ENCODE measurements at places on chromosomes 16 and 17.

- no peak for DNase-seq
Measured at GRCh38 chr16:88500255-88500661, 47.2 kb downstream of the ZFPM1 start.

DNA sequence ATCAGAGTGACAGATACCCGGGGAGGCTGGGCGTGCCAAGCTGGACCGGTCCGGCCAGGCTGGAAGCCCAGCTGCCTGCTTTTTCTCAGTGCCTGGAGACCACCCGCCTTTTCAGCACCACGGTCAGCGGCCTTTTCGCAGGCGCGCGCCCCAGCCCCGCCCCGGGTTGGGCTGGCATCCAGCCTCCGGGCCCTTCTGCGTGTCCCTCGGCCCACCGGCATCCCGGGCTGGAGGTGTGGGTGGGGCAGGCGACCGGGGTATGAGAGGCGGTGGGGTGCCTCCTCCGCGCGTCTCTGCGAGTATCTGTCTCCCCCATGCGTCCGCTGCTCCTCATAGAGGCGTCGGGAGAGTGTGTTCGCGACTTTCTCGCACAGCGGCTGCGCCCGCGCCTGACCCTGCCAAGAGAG lies 102.5 kb downstream of the MRM1 start:
- DNase-seq = peak; percentile 40

- DNase-seq = no peak
Measured at GRCh38 chr17:12620200-12620720, 45.4 kb upstream of the MYOCD start.

DNA sequence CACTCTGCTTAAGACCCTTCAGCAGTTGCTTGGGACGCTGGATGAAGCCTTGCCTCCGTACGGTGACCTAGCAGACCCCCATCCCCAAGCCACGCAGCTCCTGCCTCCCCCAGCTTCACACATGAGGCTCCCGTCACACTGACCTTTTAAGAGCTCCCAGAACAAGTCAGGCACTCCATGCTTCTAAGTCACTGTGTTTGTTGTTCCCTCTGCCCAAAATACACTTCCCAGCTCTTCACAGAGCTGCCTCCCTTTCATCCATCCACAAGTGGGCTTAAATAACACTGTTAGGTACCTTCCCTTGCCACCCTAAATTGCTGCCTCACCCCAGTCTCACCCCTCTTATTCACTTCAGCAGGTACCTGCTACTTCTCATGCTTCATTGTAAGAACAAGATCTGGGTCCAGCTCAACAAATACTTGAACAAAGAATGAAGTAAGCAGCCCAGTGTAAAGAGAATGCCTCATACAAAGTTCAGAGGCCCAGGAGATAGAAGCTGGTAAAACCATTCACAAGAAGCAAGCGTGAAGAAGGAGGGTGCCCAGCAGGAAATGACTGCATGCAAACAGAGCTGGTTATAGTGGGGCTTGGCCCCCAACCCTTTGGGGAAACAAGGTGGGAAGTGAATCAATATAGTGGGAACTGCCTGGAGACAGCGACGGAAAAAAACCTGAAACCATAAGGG lies 5.8 kb downstream of the ZC3H7A start:
- DNase-seq = no peak

- no peak for DNase-seq
Measured at GRCh38 chr17:82489117-82489516, 30.4 kb upstream of the FOXK2 start.
